Activated naive CD4-positive, alpha-beta T cell treated with anti-CD3 and anti-CD28 coated beads, Interleukin-2, amount 10 ng/mL, durations not matched to agents 7 days and 5 days (primary cell): ENCODE measurements at places on chromosomes 13 and 19.
A peak's percentile ranks its signal among the peaks of the same experiment; 100 is the strongest.

GRCh38 chr13:35894636-35895035 lies 236.5 kb downstream of the DCLK1 start:
- H3K27me3 ChIP-seq = no peaks in the 10 kb centered on the region
- no peak for DNase-seq
- H3K27ac ChIP-seq = no peak overlapping the region
- H3K4me3 ChIP-seq = no peak overlapping the region

GRCh38 chr13:98171900-98172589 lies 5.0 kb downstream of the RNF113B start:
- H3K27ac ChIP-seq = no peak overlapping the region
- H3K27me3 ChIP-seq = peaks cover 23% of the 10 kb centered on the region
- no peak for DNase-seq
- H3K4me1 ChIP-seq = no peaks in the 10 kb centered on the region

DNA sequence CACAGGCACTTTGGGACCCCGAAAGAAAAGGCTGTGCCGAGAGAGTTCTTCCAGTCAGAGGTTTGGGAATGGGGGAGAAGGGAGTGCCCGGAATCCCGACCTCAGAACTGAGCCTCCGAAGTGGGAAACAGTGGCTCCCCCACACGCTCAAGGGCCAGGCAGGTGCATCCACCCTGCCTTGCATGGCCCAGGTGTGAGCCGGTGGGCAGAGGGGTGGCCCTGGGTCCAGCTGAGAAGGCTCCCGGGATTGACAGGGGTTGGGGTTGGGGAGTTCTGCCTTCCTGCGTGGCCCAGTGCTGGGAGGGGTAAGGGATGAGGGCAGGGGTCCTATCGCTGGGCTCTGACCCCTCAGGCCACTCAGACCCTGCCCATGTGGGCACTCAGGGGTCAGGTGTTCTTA lies 163.5 kb upstream of the TUBA3C start:
- peaks cover 4% of the 10 kb centered on the region for H3K4me1 ChIP-seq
- H3K4me3 ChIP-seq = peak overlapping the region; percentile 62
- no peaks in the 10 kb centered on the region for H3K36me3 ChIP-seq
- peaks cover 23% of the 10 kb centered on the region for H3K27me3 ChIP-seq
- DNase-seq = no peak
- no peak overlapping the region for H3K27ac ChIP-seq

- no peak overlapping the region for H3K4me3 ChIP-seq
- no peak for DNase-seq
- H3K27me3 ChIP-seq = peaks cover 9% of the 10 kb centered on the region
- H3K36me3 ChIP-seq = no peaks in the 10 kb centered on the region
- no peak overlapping the region for H3K27ac ChIP-seq
These were observed 70.7 kb upstream of the ANKRD10 start for GRCh38 chr13:110985541-110985940.

GRCh38 chr19:48064509-48064908 lies 20.6 kb upstream of the CABP5 start:
- H3K27me3 ChIP-seq = peaks cover 9% of the 10 kb centered on the region
- H3K36me3 ChIP-seq = no peaks in the 10 kb centered on the region
- no peak for DNase-seq

DNA sequence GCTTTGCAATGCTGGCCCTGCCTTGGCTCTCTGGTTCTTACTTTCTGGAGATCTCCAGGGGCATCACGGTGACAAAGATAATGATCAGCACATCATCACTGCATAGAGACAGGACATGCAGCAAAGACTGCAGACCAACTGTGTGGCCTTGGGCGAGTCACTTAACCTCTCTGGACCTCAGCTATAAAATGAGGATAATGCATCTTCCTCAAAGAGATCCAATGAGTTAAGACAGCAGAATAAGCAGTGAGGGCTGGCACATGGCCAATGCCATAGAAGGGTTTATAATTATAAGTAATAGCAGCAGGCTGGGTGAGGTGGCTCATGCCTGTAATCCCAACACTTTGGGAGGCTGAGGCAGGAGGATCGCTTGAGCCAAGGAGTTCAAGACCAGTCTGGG lies 2.4 kb downstream of the MAG start:
- H3K4me3 ChIP-seq = no peak overlapping the region
- peaks cover 39% of the 10 kb centered on the region for H3K27me3 ChIP-seq
- H3K4me1 ChIP-seq = peaks cover 8% of the 10 kb centered on the region
- no peaks in the 10 kb centered on the region for H3K36me3 ChIP-seq
- DNase-seq = no peak
- H3K27ac ChIP-seq = no peak overlapping the region

DNA sequence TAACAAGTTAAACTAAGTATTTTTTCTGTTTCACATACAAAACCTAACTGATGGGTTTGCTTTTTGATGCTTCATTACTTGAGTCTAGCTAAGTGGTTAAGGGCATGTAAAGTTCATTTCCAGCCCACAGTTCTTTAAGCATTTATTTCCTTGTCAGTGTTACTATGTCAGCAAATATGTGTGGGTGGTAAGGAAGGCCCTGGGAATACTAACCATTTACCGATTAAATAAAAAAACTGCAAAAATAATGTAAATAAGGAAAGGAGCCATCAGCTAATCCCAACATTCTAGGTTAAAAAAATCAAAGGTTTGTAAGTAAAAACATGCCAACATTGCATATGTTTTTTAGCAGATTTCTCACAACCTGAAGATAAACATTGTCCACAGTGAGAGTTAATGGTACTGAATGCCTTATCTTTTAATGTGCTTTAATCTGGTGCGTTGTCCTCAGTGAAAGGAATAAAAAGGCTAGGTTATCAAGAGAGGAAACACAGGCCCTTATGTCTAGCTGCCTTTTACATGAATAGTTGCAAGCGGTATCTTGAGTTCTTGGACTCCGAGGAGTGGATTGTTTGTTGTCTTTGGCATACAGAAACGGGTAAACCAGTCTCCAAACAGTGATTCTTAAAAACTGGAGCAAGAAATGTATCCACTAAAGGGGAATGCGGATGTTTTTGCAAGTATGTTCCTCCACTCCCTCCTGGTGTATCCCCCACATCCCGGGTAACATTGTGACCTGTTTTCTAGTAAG lies 949.6 kb upstream of the SLC10A2 start:
- no peaks in the 10 kb centered on the region for H3K27me3 ChIP-seq
- no peaks in the 10 kb centered on the region for H3K36me3 ChIP-seq
- H3K4me1 ChIP-seq = no peaks in the 10 kb centered on the region
- no peak overlapping the region for H3K4me3 ChIP-seq
- H3K27ac ChIP-seq = no peak overlapping the region
- DNase-seq = no peak

GRCh38 chr13:107847406-107847805 lies 367.9 kb downstream of the LIG4 start:
- H3K4me3 ChIP-seq = no peak overlapping the region
- H3K27me3 ChIP-seq = no peaks in the 10 kb centered on the region
- no peak overlapping the region for H3K27ac ChIP-seq
- no peak for DNase-seq
- H3K36me3 ChIP-seq = no peaks in the 10 kb centered on the region

GRCh38 chr13:22027566-22027965 lies 356.7 kb downstream of the FGF9 start:
- H3K27ac ChIP-seq = no peak overlapping the region
- no peak for DNase-seq
- H3K36me3 ChIP-seq = no peaks in the 10 kb centered on the region
- H3K27me3 ChIP-seq = peaks cover 4% of the 10 kb centered on the region

- H3K36me3 ChIP-seq = no peaks in the 10 kb centered on the region
- DNase-seq = no peak
- H3K27ac ChIP-seq = no peak overlapping the region
- no peaks in the 10 kb centered on the region for H3K4me1 ChIP-seq
These were observed 437.7 kb downstream of the TSHZ3 start for GRCh38 chr19:30911491-30911890.
